ENCODE measurements at places on chromosomes 12 and 14. TPM values are rescaled to one million over a fixed set of nuclear protein-coding genes. Genes with fewer than 3 reads are reported as not detected.

- DNase-seq = peak; percentile 13
Measured at GRCh38 chr14:91911474-91912032, 35.9 kb downstream of the FBLN5 start.

GRCh38 chr14:31068235-31068634 lies 42.1 kb upstream of the STRN3 start:
- DNase-seq = no peak

DNA sequence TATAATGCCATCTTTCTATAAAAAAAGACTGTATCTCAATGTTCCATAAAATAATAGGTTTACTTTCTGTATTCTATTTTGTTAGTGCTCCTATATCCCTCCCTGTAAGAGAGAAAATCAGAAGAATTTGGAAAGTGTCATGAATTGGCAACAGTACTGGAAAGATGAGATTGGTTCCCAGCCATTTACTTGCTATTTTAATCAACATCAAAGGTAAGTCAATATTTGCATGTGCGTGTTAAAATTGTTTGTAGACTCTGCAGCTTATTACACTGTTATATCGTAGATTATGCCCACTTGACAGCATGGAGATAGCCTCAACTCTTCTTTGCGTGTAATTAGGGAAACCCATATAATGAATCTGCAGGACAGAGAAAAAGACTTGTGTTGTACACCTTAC lies 34.0 kb downstream of the KCNMB4 start:
- no peak for DNase-seq

GRCh38 chr14:90731487-90731886 lies 84.7 kb downstream of the TTC7B start:
- DNase-seq = no peak

DNA sequence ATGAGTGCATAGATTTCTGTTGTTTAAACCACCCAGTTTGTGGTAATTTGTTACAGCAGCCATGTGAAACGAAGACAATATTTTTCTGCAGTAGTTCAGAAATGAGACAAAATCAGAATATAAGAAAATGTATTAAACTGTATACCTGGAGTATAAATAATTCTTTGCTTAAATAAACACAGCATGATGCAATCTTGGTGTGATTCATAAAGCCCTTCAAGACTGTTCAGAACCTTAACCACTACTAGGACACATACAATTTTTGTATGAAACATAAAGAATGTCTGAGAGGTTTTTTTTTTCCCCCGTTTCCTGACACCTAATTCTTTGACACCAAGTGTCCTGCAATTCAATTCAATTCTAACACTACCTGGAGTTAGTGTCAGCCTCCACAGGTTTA lies 10.5 kb downstream of the C12orf75 start:
- DNase-seq = no peak

DNA sequence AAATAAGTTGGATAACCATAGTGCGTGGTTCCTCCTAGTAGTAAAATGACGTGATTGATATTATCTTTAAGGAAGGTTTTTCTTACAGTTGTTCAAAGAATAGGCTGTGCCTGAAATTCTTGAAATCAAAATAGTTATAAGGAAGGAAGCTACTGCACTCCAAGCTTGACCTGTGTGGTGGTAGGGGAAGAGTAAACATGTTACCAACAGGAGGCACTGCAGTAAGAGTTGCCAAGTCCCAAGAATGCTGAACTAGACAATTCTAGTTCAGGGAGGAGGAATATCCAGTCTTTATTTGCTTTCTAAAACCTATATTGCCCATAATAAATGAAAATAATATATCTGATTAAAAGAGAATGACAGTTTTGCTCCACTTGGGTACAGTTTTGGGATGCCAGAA lies 764.5 kb downstream of the TMTC2 start:
- no peak for DNase-seq

DNA sequence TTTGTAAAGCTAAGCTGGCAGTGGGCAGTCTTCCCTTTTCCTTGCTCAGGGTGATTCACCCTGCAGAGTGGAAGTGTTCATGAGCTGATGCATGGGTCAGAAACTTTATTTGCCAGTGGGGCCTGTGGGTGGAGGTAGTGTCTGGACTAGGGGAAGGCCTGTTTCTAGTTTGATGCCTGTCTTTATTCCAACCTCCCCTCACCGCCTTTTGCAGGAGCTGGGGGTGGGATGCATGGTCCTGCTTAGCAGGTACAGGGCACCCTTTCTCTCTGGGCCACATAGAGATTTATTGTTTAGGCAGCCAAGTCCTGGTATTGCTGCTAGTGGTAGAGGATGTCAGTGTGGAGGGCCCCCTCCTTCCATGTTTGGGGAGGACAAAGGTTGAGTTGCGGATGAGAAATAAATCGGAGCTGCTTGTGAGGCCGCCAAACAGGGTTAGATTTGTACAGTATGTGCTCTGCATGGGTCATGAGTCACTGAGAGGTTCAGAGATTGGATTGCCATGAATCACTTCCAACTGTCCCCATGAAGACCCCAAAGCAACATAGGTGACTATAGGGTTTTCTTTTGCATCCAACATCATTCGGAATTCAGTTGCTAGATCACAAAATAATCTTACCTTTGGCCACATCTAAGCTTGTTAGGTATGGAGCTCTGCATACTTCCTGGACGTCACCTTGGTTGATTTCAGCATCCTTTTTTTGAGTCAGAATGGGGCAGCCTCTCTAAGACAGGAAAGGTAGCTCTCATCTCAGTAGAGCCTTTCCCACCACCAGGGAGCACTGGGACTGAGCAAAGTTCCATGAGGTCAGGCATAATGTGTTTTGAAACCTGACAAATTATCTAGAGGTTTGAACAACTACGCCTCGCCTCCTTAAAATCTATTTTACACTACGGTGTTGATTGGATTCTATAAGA lies 8.8 kb downstream of the SMOC1 start:
- DNase-seq = no peak

GRCh38 chr12:62888454-62889110 lies 46.4 kb downstream of the PPM1H start:
- no peak for DNase-seq

Gene AICDA
- polyA plus RNA-seq = not detected

Gene ETFBKMT
- polyA plus RNA-seq = 0.94 TPM

Gene POTEG
- polyA plus RNA-seq = not detected

Gene OR4Q2
- polyA plus RNA-seq = not detected
